ENCODE measurements at places on chromosomes 16 and 17.

GRCh38 chr16:27204312-27204915 is 1.1 kb downstream of the KDM8 start:
- no peak for DNase-seq

- DNase-seq, result no peak
Measured at GRCh38 chr17:56480501-56480900, 113.0 kb upstream of the NOG start.

- peak; percentile 91 for DNase-seq
Measured at GRCh38 chr17:77489893-77490255, 349.1 kb downstream of the SEC14L1 start.

- no peak for DNase-seq
Measured at GRCh38 chr17:58269557-58270291, 11.0 kb downstream of the MPO start.

GRCh38 chr16:23510164-23510914 is at the start of gene GGA2:
GGA2 (minus strand) TSS chr16:23510494; CDS start chr16:23510411, 83 bp downstream.
- DNase-seq, result peak; percentile 82

DNA sequence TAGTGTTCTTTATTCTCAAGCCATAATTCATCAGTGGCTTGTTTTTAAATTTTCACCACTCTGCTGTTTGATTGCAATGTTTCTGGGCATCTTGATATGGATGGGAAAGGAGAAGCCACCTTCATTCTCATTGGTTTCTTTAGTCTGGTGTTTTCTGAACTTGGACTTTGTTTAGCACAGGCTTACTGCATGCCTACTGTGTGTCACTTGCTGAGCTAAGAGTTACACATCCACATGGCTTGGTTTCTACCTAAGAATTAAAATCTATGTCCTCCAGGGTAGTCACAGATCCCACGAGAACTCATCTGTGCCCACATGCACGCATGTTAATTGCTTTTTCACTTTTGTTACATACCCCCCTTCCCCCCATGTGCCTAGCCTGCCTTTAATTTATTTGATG is 4.6 kb downstream of the CMIP start:
- no peak for DNase-seq

DNA sequence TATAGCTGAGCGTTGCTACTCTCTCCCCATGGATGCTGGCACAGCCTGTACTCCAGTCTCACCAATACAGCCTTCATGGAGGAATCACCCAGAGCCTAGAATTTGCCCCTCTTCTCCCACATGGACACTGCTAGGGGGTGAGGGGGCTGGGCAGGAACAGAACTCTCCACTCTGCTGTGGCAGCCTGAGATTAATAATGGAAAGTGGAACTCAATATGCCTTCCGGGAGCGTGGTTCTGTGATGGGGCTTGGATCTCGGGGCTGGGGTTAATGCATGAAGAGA is 1.2 kb downstream of the SLC9A5 start:
- DNase-seq, result no peak

GRCh38 chr16:50862818-50863643 is 121.1 kb downstream of the CYLD start:
- no peak for DNase-seq

- no peak for DNase-seq
Measured at GRCh38 chr16:16005721-16006120, 56.3 kb downstream of the ABCC1 start.

DNA sequence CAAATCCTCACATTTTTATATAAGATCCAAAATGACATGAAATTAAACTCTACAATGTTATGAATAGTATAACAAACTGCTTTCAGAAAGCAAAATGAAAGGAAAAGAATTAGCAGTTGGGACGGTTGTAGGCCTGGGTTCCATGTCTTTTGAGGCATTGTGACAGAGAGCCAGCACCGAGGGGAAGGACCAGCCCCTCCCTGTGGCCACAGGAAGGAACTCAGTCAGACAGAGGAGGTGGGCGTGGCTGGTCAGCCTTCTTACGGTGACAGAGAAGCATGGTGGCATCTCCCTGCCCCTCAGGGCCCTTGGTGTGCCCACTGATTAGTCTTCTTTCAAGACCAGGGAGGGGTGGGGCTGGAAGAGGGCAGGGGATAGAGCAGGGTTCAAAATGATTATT is 5.7 kb downstream of the ZNF319 start:
- peak; percentile 43 for DNase-seq

GRCh38 chr17:62652251-62653001 is 25.0 kb downstream of the MRC2 start:
- DNase-seq, result peak; percentile 88

DNA sequence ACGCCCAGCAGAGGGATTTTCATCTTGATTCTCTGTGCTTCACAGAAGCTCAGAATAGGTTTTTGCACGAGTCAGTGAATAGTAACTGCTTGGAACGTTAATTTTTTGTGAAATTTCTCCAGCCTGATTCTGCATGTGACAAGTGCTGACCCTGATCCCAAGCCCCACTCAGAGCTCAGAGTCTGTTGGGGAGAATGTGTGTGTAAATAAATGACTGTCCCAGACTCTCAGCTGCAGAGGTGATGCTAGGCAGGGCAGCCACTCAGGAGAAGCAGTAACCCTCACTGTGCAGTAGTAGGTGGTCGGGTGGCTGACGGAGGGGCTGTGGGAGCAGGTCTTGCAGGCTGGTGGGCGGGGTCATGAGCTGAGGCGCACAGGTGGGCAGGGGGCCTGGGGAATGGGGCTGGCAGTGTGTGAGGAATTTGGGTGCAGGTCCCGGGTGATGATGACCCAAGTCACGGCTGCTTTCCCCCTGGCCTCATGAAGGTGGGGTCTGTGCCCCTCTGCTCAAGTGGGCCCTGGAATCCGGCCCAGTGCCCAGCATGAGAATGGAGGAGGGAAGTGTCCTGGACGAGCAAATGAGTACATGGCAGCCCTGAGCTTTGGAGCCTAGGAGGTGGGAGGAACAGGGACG is 16.3 kb upstream of the FOXK2 start:
- no peak for DNase-seq

GRCh38 chr17:47262586-47262985 is 9.0 kb downstream of the ITGB3 start:
- no peak for DNase-seq
